Right atrium auricular region (tissue), 2 donors: ENCODE measurements at places on chromosomes 1 and 21.

- no peak for DNase-seq
These were observed 190.0 kb upstream of the C1orf105 start for GRCh38 chr1:172230526-172230925.

GRCh38 chr1:76463849-76464248 lies 389.3 kb downstream of the ST6GALNAC3 start:
- no peak for DNase-seq

- no peak for DNase-seq
These were observed 184.8 kb upstream of the VAMP3 start for GRCh38 chr1:7586031-7586941.

DNA sequence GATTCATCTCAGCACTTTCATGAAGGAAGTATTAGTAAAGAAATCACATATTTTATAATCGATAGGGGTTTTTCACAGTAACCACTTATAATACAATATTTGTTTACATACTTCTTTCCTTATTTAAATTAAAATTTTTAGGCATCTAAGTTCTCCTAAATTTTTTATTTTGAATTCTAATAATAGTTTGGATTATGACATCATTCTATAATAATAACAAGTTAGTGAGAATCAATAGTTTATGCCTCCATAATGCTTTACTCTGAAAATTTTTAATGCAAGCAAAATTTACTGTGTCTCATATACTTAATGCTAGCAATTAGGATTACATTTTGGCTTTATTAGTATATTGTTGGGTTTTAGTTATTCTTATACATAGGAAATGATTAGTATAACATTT lies 252.2 kb downstream of the ZP4 start:
- no peak for DNase-seq

DNA sequence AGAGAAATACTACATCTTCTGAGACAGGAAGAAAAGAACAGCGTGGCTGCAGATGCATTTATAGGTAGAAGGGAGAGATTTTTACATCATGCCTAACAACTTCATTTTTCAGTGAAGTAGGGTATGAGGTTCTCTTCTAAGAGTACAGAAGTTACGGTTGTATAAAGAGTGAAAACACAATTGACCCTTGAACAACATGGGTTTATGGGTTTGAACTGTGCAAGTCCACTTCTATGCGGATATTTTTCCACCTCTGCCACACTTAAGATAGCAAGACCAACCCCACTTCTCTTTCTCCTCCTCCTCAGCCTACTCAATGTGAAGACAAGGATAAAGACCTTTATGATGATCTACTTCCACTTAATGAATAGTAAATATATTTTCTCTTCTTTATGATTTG lies 64.5 kb downstream of the RPAP2 start:
- DNase-seq: no peak

GRCh38 chr1:206606867-206607266 lies 5.4 kb downstream of the EIF2D start:
- DNase-seq: no peak

DNA sequence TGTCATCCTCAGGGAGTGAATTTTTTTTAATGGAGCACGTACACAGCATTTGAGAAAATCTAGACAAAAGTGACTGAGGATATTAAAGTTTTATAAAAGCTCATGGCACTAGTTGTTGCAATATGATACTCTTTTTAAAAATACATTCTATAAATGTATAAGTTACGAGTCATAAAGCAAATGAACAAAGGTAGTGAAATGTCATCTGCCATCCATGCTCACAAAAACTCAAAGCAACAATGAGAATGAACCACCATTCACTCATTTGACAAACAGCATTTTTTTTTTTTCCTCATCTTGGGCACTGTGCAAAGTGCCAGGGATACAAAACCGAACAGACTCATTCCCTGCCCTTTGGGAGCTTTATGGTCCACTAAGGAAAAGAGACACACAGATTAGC lies 38.7 kb downstream of the GPR137B start:
- DNase-seq: no peak

DNA sequence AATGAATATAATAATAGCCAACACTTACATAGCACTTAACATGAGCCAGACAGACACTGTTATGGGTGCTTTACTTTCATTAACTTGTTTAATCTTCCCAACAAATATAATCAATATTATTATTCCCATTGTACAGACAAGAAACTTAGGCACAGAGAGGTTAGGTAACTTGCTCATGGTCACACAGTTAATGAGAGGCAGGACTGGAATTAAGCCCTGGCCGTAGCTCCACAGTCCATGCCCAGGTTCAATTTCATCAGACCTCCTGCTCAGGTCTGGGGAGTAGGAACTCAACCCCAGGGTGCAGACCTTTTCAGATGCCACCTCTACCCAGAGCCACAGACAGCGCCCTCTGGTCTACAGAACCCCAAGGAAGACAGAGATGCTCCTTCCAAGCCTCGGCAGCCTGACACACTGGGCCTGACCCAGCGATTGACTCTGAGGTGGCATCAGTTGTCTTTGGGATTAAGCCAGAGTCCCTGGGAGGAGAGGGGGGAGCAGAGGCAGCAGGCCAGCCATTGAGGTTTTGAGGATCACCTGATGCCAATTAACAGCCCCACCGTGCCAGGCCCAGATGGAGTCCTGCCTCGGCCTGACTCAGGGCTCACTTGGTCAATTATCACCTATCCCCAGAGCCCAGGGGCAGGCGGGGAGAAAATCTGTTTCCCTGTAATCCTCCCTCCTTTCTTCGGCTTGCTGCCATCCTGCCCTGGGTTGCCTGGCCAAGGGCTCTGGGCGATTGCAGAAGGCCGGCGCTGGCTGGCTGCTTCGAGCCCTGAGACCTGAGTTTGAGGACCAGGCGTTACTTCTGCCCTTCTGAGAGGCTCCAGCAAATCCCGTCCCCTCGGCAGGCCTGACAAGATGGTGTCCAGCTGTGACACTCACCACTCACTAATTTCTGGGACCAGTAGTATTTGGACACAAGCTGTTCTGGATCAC lies 116.7 kb downstream of the LACTBL1 start:
- DNase-seq: no peak

- DNase-seq: no peak
These were observed 673.6 kb upstream of the USP24 start for GRCh38 chr1:55888685-55889317.

DNA sequence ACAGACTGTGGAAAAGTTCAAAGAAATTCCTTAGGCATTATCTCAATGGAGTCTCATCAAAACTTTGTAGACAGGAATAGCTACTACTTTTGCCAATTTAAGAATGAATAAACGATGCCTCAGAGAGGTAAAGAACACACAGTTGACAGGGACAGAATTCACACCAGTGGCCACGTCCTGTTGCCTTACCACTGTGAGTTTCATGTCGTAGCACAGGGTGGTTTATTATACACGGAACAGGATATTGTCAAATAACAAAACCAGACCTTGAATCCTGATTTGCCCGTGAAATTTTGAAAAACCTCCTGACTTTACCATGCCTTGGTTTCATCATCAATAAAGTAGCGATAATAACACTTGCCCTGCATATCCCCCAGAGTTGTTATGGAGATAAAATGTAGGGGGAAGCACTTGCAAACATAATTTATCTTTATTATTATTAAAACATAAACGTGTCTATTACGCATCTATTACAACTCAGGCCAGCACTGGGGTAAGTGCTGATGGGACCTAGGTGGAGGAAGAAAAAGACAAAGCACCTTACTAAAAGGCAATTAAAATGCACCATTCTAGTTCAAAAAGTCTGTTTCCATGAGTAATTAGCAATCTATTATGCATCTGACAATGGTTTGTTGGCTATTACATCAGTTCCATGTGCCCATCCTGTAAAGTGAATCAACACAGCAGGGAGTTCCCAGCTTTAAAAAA lies 408.1 kb upstream of the RUNX1 start:
- no peak for DNase-seq

DNA sequence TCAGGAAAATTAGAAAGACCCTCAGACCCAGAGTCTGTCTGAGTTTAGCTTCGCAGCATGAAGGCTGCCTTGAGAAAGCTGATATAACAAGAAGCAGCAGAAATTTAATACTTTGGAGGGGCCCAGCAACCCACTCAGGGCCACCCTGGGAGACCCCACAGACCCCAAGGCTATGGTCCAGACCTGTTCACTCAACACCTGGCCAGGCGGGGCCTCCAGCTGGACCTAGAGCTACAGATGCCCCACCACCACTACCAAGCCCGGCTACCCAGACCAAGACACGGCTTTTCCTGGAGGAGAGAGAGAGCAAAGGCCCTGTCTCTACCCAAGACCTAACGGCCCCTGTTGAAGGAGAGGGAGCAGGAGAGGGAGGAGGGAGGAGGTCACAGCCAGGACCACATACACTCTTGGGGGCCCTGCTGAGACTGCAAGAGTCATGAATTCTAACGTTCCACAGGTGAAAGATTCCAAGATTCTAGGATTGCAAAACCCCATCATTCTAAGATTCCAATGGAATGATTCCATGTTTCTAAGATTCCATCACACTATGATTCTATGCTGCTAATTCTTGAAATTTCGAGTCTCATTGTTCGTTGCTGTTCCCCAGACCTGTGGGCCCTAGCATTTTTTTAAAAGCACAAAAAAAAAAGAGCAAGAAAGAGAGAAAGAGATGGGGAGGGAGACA lies 53.2 kb downstream of the LACTBL1 start:
- DNase-seq: no peak

DNA sequence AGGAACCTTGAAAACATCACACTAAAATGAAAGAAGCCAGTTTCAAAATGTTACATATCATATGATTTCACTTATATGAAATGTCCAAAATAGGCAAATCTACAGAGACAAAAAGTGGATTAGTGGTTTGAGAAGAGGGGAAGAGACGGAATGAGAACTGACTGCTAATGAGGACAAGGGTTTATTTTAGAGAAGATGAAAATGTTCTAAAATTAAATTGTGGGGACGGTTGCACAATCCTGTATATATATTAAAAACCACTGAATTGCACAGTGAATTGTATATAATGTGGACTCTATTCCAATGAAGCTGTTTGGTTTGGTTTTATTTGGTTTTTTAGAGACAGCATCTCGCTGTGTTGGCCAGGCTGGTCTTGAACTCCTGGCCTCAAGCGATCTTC lies 35.6 kb downstream of the PRPF38A start:
- DNase-seq: no peak
